BJ (cell line): ENCODE measurements at places on chromosomes 2 and 18.

- no peak for DNase-seq
Measured at GRCh38 chr2:224584111-224584784, 915 bp downstream of the CUL3 start.

DNA sequence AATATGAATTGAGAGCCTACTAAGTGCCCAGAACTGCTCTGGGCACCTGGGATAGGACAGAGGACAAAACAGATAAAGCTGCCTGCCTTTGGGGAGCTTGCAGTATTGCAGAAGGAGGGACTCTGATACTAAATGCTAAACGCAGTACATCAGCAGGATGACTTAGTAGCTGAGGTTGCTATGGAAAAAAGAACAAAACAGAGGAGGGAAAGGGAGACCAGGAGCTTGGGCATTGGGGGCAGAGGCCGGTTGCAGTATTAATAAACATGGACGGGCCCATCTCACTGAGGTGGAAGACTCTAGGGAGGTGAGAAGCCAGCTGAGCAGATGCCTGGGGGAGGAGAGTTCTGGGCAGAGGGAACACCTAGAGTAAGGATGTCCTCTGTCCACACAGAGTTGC is 66.1 kb upstream of the SP3 start:
- DNase-seq = no peak

DNA sequence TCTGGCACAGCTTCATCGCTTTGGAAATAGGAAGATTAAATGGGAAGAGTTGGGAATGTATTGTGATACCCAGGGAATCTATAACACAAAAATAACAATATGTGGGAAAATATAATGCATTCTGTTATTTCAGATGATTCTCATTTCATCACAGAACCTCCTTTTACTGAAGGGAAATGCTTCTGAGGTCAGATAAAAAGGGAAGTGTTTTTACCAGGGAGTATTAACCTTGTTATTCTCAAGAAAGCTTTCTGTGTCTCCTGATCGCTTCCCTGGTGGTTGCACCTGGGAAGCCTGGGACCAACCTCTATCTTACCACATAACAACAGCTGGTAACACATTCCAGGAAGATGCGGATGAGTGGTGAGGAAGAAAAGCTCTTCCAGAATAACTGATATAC is 47.2 kb downstream of the SCG2 start:
- DNase-seq = no peak

GRCh38 chr2:135299165-135299564 is 231.9 kb downstream of the ZRANB3 start:
- no peak for DNase-seq

DNA sequence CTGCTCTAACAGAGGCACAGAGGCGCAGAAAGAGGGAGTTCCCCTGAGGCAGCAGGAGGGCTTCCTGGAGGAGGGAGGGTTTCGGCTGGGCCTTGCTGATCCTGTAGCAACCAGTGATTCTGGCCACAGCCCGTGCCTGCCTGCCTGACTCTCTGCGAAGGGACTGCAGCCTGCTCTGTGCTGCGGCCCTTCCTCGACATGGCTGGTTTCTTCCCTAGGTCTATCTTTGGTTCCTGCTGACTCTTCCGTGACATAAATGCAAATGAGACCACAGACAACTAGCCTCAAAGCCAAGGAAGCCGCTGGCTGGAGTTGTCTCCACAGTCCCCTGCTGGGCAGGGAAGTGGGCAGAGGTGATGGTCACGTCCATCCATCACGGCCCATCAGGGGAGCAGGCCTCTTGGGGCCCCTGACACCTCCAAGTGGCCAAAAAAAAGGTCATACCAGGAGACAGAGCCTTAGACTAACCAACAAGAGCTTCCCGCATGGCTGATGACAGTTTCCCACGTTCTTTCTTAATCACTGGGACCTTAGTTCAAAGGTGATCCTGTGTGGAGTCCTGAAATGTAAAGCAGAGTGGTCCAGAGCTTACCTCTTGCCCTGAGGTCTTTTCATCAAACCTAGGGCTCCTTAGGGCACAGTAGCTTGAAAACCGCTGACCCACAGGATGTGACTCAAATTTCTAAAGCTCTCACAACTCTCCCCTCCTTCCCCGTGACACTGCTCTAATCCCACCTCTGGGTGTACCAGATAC is 55.3 kb downstream of the HS1BP3 start:
- DNase-seq = no peak
